ENCODE measurements at places on chromosomes 3 and 15.

DNA sequence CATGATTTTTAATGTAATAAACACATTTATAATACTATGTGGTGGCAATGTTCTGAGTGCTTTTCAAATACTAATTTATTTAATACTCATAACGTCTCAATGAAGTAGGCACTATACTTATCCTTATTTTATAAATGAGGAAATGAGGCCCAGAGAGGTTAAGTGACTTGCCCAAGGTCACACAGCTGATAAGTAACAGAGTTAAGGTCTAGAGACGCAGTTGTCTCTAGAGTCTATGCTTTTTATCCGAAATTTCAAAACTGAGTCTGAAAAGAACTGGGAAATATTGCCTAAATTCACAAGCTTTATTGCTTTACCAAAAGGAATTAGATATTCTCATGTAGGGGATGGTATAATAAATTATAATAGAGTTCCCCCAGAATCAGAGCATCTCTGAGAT is 31.4 kb upstream of the MAGEF1 start:
- DNase-seq = no peak

DNA sequence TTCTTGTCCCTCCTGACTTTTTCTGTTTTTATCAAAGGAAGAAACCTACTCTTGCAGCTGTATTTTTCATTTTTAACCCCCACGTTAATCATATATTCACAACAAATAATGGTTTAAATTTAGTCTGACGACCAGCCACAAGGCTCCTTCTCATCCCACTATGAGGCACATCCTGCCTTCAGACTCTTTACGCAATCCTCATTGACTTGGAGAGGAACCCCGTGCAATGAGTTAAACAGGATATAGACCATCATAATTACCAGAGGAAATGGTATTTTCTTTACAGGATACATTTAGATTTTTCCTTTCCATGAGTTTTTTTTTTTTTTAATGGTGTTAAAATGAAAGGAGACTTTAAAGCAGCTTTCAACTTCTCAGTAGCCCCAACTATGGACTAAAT is 68.5 kb downstream of the WWTR1 start:
- DNase-seq = no peak

GRCh38 chr3:168889666-168890065 is 773.8 kb downstream of the MECOM start:
- no peak for DNase-seq

- no peak for DNase-seq
Measured at GRCh38 chr3:141353652-141354495, 14.4 kb upstream of the ZBTB38 start.

GRCh38 chr3:192850451-192850981 is 67.1 kb downstream of the MB21D2 start:
- DNase-seq = peak; percentile 50

- DNase-seq = no peak
Measured at GRCh38 chr3:14792691-14793121, 26.1 kb upstream of the FGD5 start.

GRCh38 chr15:45150481-45150880 is 20.7 kb downstream of the DUOX1 start:
- DNase-seq = no peak

- DNase-seq = no peak
Measured at GRCh38 chr3:34035775-34036174, 237.3 kb downstream of the PDCD6IP start.

DNA sequence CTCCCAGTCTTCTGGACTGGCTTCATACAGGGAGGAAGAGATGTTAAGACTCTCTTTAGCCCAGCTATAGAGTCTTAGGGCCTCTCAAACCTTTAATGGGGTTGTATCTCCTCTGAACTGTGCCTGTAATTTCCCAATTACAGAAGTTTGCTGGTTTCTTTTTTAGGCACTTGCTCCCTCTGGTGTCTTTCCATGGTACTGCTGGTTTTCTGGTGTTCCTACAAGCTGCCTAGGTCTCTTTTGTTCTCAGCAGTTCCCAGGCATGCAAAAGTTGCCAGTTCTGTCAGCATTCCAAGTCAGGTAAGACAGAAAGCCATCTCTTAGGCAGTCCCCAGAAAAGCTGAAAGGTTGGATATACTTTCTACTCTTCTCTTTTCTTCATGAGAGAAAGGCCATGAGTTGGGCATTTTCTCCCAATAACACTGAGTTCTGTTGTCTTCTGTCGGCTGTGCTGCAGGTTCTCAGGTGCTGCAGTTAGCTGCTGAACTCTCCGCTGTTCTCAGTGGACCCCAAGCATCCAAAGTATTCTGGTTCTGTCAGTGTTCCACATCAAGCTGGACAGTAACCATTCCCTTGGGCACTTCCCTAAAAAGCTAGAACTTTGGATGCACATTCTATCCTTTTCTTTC is 54.4 kb upstream of the EHHADH start:
- DNase-seq = peak; percentile 61

GRCh38 chr3:52204337-52205073 is 6.5 kb downstream of the ALAS1 start:
- no peak for DNase-seq

DNA sequence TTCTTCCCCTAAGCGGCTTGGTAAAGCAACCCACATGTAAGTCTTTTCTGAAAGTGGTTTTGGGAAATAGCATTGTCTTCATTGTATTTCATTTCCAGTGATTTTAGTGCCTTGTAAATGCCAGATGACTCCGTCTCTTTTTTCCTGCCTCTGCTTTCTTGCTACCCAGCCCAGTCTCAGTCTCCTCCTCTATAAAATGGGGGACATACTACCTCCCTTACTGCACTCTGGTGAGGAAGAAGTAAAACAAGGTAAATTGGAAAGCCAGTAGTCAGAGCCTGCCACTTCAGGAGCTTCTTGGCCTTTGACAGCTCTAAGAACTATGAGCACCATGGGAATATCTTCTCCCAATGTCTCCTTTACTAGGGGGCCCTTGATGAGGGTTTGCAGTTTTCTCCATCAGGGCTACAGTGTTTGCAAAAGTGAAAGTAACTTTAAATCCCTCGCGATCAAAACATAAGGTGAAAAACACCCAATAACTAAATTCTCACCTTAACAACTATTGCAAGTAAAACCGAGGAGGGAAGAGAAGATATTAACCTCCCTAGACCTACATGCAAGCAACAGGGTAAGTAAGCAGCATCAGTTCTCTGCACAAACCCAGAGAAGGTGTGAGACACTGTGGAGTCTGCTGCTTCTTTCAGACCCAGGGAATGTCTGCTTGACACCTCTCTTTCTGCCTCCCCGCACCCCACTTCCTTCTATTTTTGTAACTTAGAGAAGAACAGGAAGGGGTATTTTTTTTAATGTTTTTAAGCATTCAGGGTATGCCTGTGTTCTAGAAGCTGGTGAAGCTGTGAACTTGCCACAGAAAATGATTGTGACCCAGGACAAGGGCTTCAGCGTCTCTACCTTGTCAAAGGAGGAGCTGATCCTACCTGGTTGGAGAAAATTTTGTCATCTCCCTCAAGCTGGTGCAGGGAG is 159.1 kb upstream of the EOMES start:
- DNase-seq = no peak

GRCh38 chr3:194492001-194492400 is 5.2 kb upstream of the ATP13A3 start:
- no peak for DNase-seq

DNA sequence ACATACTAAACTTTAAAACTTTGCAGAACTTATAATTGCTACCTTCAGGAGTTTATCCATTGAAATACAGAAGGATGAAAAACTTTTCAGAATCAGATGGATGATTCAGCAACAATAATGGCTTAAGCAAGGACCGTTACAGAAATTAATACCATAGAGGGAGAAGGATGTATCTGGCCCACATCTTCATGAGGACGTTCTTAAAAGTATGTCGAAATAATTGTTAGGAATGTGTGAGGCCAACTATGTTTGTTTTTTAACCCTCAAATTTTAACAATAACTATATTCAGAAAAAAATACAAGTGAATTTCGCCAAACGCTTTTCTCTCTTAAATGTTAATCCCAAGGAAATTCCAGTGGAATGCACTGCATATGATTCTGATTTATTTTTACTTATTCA is 105.2 kb upstream of the EPHA3 start:
- no peak for DNase-seq

DNA sequence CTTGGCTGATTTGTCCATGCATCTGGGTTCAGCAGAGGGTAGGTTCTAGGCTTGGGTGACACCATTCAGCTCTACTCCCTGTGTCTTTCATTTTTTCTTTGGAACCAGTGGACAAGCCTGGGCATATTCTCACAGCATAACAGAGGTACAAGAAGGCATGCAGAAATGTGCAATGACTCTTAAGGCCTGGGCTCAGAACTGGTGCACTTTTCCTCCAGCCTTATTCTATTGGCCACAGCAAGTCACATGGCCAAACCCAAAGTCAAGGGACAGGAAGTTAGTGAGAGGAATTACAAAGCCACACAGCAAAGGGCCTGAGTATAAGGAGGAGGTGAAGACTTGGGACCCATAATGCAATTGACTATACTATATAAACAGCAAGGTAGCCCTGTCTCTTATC is 200.9 kb upstream of the CTDSPL start:
- no peak for DNase-seq

GRCh38 chr3:60384341-60384740 is 866.9 kb downstream of the FHIT start:
- no peak for DNase-seq

DNA sequence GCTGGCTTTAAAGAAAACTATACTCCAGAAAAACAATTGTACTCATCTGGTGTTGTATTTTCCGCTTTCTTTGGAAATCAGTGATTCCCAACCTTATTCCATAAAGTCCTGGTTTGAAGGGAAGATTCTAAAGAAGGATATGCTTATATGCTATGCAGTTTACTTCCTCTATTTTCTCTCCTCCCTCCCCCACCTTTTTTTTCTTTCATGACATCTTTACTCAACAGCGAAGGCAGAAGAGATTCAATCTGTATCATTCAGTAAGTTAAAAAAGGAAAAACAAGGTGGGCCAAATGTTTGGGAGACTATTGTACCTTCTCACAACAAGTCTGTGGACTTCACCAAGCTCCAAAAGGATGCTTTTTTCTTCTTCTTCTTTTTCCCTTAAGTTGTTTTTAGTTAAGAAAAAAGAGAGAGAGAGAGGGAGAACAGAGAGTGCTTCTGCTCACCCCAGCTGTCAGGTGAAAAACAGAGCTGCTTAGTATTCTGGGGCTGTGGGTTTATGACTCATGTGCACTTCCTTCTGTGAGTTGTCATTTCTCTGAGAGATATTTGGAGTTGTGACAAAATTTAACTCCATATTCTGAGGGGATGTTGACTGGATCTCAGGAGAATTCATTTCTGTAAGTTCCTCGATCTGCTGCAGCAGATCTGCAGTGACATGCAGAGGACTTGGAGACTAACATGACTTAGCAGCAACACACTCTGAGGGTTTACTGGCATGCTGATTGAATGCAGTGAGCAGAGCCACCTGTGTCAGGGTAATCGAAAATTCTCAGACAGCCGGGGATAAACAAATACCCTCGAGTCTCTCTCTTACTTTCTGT is 70.7 kb downstream of the SSR3 start:
- peak; percentile 9 for DNase-seq

GRCh38 chr3:126284258-126284904 is 72.8 kb downstream of the KLF15 start:
- no peak for DNase-seq

- no peak for DNase-seq
Measured at GRCh38 chr3:149128821-149129220, 617 bp upstream of the HPS3 start.

DNA sequence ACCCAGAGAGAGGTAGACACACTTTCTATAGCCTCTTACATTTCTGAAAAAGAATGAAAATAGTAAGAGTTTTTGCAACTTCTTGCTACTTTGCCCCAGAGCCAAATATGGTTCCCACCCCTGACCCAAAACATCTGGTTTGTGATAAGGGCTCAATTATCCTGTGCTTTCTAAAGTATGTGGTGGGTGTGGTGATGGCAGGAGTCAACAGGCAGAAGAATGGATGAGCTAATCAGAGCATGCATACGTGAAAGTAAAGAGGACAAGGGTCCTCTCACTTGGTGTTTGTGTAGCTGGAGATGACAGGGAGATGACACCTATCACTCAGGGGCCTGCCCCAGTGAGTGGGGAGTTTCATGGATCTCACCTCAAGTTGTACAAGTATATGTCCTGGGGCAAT is 19.1 kb downstream of the KBTBD8 start:
- no peak for DNase-seq

GRCh38 chr3:155556531-155556930 is 188.3 kb downstream of the PLCH1 start:
- DNase-seq = no peak

- peak; percentile 18 for DNase-seq
Measured at GRCh38 chr3:87771337-87772192, 287.2 kb downstream of the CGGBP1 start.

DNA sequence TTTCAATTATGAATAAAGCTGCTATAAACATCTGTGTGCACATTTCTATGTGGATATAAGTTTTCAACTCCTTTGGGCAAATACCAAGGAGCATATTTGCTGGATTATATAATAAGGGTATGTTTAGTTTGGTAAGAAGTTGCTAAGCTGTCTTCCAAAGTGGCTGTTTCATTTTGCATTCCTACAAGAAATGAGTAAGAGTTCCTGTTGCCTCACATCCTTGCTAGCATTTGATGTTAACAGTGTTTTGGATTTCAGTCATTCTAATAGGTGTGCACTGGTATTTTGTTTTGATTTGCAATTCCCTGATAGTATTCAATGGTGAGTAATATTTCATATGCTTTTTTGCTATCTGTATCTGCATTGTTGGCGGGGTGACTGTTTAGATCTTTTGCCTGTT is 120.7 kb upstream of the MDFIC2 start:
- no peak for DNase-seq

GRCh38 chr3:30933478-30934207 is 39.2 kb upstream of the GADL1 start:
- DNase-seq = no peak

DNA sequence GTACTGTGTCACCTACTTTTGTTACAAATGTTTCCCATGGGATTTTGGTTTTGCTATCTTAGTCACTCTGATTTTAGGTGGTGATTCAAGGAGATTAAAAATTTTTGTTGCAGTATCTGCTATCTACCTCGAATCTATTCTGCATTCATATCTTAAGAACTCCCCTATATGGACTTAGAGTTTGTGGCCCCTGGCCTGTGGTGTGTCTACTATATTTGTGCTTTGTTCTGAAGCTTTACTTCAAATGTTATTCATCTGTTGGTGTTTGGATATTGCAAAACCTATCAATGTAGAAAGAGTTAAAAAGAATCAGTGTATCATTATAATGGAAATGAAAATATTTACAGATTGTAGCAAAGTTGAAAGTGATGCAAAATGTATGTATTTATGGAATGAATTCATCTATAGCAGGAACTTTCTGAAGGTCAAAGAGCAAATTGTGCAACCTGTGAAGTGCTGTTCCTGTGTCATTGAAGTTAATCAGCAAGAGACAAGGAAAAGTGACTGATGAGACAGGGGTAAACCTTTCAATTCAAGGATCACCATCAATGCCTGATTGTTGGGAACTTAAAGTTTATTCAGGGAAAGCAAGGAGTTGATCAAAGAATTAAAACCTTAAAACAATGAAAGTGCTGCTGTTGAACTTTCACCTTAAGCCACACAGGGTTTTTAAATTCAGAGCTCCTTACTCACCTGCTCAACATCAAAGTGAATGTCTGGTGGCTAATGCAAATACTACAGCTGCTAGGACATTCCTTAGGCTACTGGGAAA is 71.0 kb downstream of the SLMAP start:
- no peak for DNase-seq
